Activated CD4-positive, alpha-beta T cell treated with anti-CD3 and anti-CD28 coated beads, Interleukin-2, Interleukin-6, amounts not matched to agents 100 ng/mL and 50 ng/mL, durations not matched to agents 16 hours and 8 hours (primary cell): ENCODE measurements at places on chromosomes 4 and X.

GRCh38 chrX:153319295-153320046, 2.1 kb downstream of the PNMA6F start:
- DNase-seq: no peak

- DNase-seq: no peak
These were observed 50.8 kb upstream of the MCF2 start for GRCh38 chrX:139758809-139759208.

DNA sequence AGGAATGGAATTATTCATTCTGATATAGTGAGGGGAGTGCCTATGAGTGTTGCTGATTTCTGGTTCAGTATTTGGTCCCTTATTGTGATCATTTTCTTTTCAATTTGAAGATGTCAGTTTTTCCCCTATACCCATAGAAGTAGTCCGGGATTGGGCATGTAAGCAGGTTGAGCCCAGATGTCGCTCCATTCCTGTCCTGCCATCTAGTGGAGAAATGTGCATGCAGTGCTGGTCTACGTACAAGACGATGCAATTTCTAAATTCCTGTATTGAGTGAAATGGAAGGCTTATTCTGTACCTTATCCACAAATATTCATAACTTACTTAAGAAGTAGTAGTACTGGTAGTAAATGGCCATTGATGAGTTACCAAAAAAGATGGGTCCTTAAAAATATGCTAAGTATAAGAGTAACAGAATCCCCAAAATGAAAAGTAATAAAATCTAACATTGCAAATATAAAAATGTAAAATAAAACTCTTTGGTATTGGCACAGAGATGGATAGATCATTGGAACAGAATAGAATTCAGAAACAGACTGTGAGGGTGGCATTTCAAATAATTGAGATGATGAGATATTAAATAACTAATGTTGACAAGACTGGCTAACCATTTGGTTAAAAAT, 60.9 kb downstream of the UGT8 start:
- DNase-seq: peak; percentile 54

DNA sequence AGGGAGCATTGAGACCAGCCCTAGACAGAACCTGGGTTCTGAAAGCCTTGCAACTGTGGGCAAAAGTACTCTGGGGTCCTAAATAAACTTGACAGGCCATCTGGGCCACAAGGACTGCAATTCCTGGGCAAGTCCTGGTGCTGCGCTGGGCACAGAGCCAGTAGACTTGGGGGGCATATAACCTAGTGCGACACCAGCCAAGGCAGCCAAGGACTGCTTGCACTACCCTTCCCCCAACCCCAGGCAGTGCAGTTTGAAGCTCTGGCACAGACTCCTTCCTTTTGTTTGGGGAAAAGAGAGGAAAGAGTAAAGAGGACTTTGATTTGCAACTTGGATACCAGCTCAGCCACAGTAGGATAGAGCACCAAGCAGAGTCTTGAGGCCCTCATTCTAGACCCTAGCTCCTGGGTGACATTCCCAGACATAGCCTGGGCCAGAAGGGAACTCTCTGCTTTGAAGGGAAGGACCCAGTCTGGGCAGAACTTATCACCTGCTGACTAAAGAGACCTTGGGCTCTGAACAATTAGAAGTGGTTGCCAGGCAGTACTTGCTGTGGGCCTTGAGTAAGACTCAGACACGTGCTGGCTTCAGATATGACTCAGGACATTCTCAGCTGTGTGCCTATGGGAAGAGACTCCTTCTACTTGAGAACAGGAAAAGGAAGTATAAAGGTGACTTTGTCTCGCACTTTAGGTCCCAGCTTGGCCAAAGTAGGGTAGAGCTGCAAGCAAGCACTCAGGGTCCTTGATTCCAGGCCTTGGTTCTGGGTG, 522.8 kb downstream of the GLUD2 start:
- DNase-seq: peak; percentile 21

- no peak for DNase-seq
These were observed 20.6 kb upstream of the PPP2R2C start for GRCh38 chr4:6492861-6493657.

DNA sequence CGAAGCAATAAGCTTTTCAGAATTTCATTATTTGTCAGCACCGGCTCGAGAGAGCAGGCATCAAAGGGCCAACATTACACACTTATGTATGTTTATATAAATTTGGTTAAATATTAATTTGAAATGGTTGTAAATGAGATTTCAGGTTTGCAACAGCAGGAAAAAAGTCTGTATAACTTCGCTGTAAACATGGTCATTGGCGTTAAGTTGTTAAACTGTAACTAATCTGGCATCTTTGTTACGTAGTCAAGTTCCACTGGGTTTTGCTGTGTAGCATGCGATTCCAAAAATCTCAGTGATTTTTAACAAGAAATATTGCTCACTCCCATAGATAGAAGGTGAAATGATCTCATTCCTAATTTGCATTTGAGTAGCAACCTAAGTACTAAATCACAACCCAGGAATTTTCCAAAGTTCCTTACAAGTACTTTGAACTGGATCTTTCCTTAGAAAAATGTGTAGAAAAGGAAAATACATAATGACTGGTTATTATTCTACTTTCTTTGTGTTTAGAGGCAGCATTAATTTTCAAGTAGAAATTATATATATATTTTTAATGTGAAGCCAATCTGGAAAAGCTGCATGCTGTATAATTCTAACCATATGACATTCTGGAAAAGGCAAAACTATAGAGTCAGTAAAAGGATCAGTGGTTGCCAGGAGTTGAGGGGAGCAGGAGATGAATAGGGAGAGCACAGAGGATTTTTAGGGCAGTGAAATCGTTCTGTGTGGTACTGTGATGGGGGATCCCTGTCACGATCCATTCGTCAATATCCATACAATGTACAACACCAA, 222.1 kb downstream of the CBR4 start:
- no peak for DNase-seq

- DNase-seq: no peak
These were observed 49.3 kb downstream of the SORCS2 start for GRCh38 chr4:7241597-7242125.

DNA sequence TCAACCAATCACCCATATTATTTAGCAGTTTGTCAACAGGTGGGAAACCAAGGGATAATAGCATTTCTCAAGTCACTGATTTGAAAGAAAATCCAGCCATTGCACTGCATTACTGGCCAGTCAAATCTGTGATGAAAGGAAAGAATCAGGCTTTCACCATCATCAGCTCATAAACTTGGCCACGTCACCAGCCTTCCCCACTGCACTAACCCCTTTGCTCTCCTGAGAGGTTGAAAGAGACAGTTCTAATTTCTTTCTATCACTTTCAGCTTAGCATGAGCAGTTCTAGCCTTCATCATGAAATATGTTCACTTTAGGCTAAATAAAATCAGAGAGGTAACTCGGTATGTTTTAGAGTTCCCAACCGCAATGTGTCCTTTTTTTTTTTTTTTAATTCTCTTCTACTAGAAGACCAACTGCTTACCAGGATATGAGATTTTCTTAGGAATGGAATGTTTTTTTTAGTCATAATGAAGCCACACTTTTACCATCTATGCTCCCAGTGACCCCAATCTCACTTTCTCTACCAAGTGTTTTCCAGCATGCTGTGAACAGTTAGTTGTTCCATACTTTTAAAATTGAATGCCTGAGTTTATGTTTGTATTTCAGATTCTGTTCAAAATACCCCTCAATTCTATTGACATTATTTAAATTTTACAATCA, 55.7 kb upstream of the SLC7A11 start:
- DNase-seq: no peak

GRCh38 chr4:170853422-170854021, 763.8 kb upstream of the AADAT start:
- peak; percentile 34 for DNase-seq

- no peak for DNase-seq
These were observed 144.3 kb upstream of the NDST3 start for GRCh38 chr4:117889978-117890377.

GRCh38 chrX:6708676-6709380, 173.9 kb upstream of the VCX3A start:
- DNase-seq: no peak

DNA sequence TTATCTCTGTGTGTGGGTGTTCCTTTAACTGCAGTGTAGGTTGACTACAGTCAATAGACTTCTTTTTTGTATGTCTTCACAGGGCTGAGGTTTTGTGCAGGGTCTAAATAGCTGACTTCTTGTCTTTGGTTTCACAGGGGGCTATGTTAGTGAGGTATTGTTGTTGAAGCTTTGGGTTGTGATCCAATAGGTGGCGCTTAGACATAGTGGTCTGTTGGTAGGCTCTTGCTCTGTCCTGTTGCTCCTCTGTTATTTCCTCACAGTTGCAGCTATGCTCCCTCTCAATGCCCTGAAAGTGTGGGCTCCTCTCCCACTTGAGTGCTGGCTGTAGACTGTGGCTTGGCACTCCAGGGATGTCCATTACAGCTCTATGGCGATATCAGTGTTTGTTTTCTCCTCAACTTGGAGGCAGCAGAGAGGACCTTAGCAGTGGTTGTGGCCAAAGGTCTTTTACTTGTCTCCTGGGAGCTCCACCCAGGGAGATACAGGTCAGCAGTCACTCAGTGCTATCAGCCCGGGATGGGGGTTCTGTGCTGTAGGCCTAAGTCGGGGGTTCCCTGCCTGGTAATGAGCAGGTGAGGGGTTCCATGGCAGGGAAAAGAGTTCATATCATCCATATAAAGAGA, 14.0 kb downstream of the POF1B start:
- no peak for DNase-seq

GRCh38 chrX:39125834-39126233, 324.6 kb downstream of the MID1IP1 start:
- no peak for DNase-seq

DNA sequence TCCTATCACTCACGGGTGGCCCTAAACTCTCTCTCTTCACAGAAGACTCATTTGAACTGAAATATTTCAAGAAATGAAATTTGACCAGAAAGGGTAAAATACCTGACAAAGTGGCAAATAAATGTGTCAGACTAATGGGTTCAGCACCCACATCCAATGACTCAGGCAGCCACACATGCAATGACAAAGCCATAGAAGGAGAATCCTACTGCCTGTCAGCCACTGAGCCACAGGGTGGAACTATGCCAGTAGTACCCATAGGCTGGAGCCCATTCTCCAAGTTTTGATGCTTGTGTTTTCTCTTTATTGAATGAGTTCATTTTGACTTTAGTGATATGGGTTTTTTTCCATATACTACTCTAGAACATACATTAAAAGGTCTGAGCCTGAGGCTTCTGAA, 179.0 kb downstream of the BEND2 start:
- DNase-seq: no peak

DNA sequence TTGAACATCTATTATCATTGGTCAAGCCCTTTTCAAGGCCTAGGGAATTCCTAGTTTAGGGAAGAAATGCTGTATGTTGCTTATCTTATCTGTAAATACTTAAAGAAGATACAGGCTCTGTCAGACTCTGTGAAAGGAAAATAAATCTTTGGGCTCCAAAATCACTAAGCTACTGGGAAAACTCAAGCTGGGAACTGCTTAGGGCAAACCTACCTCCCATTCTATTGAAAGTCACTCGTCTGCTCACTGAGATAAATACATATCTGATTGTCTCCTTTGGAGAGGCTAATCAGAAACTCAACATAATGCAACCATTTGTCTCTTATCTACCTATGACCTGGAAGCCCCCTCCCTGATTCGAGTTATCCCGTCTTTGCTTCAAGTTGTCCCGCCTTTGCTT, 108.6 kb upstream of the NDST4 start:
- no peak for DNase-seq

DNA sequence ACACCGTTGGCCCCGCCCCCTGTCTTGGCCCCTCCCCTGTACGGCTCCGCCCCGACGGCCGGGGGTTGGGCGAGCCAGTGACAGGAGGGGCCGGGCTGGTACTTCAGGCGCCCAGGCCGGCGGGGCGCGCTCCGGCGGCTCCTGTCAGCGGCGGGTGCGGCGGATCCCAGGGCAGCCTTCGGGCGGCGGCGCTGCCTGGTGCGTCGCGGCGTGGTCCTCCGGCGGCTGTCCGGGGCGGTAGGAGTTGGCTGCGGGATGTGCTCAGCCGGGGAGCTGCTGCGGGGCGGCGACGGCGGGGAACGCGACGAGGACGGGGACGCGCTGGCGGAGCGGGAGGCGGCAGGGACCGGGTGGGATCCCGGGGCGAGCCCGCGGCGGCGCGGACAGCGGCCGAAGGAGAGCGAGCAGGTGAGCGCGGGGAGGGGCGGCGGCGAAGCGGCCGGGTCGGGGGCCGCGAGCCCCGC, at the start of gene FAM241A:
FAM241A (plus strand) TSS at position 129 of the 464 bp plus-strand sequence; CDS start at position 256, 127 bp downstream.
- peak; percentile 94 for DNase-seq

DNA sequence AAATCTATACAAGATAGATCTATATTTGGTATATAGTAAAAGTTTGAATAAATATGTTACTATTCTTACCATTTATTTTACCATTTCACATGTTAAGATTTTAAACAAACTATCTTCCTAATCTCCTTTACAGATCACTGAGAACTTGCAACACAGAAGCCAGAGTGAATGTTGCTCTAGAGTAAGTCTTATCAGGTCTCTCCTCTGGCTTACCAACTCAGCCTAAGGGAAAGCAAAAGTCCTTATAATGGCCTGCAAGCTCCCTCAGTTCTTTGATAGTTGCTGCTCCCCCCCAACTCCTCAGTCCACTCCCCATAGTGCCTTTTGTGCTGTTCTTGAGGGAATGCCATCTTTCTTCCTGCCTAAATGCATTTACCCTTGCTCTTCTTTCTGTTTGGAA, 25.7 kb upstream of the SLC7A11 start:
- no peak for DNase-seq

GRCh38 chr4:8894424-8894816, 22.8 kb upstream of the HMX1 start:
- DNase-seq: no peak

DNA sequence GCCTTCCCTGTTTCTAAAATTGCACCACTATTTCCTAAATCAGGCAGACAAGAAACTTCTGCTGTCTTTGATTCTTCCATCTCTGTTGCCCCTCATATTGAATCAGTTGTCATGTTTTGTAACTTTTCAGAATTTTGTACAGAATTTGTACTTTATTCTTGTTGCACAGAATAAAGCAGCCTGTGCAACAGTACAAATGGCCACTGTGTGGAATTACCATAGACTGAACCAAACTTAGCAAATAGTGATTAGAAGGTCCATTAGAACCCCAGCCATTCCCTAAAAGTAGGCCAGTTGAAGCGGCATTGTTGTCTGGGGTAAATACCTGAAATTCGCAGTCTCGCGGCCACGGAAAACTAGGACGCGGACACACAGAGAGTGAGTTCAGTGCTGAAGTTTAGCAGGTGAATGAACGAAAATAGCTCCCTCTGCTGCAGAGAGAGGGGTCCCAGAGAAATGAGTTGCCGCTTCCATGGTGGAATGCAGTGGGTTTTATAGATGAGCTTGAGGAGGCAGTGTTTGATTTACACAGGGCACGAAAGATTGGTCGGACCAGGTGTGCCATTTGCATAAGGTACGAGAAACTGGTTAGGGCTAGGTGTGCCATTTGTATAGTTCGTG, 71.8 kb downstream of the C4orf33 start:
- DNase-seq: no peak
